ENCODE measurements at places on chromosomes 6 and 20.

GRCh38 chr6:40356242-40356910 lies 230.8 kb downstream of the LRFN2 start:
- peak; percentile 20 for DNase-seq

- DNase-seq, result no peak
These were observed 24.8 kb downstream of the ZNF311 start for GRCh38 chr6:28980137-28980851.

- DNase-seq, result no peak
These were observed 130.5 kb downstream of the VEGFA start for GRCh38 chr6:43900560-43900915.

DNA sequence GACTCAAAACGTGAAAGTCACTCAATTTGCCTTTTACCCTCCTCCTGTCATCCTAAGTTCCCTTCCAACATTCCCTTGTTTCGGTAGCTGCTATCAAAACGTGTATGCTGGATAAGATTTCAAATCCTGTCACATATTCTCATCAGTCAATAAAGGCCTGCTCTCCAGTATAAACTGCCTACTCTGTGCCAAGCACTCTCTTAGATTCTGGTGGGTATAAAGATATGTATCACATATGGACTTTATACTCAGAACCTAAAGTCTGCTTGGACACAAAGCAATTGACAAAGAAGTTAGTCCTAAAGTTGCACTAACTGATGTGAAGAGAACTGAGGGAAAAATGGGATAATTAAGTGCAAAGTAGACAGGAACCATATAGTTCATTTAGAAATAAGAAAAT lies 476.6 kb upstream of the MARCKS start:
- DNase-seq, result no peak
